ENCODE measurements at places on chromosomes 1 and 21.
A peak's percentile ranks its signal among the peaks of the same experiment; 100 is the strongest.

DNA sequence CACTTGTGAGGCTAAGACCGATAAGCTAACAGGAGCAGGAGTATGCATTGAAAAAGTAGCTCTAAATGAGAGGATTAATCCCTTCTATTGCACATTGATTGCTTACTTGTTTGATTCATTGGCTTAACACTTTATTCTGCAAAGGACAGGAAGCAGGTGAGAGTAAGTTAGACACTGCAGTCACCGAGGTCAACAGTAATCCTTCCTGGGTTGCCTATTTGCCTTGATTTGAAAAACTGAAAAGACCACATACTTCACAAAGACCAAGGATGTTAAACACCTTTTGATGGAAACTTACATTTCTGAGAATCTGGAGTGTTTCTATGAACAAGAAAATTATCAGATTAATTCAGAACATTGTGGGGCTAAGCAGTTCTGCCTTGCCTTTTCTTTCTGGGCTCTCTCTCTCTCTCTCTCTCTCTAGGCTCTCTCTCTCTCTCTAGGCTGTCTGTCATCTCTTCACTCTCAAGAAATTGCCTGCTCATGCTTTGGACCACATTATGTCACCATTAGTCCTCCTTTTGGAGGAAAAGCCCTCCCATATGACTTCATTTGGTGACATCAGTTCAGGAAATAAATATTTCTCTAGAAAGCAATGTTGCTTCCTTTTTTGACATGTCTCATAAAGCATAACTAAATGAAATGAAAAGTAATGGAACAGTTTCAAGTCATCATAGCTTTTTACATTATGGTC lies 103.8 kb downstream of the TNFSF18 start:
- peak; percentile 71 for DNase-seq

DNA sequence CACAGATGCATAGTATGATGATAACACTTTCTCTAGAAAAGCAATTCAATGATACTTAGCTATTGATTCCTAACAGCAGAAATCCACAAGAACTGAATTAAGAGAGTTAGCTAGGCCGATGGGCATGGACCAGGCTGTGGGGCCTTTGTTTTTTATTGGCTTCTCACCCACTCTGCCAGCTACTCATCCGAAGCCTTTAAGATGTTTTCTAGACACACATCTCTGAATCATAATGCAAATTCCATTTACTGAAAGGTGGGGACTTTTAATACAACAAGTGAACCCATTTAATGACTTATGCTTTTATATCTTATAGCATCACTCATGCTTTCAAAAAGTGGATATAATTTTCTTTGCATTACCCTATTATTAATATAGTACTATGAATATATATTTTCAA lies 170.2 kb downstream of the RUNX1 start:
- no peak for DNase-seq

GRCh38 chr1:212667223-212668139 lies 32.2 kb downstream of the BATF3 start:
- peak; percentile 96 for DNase-seq

DNA sequence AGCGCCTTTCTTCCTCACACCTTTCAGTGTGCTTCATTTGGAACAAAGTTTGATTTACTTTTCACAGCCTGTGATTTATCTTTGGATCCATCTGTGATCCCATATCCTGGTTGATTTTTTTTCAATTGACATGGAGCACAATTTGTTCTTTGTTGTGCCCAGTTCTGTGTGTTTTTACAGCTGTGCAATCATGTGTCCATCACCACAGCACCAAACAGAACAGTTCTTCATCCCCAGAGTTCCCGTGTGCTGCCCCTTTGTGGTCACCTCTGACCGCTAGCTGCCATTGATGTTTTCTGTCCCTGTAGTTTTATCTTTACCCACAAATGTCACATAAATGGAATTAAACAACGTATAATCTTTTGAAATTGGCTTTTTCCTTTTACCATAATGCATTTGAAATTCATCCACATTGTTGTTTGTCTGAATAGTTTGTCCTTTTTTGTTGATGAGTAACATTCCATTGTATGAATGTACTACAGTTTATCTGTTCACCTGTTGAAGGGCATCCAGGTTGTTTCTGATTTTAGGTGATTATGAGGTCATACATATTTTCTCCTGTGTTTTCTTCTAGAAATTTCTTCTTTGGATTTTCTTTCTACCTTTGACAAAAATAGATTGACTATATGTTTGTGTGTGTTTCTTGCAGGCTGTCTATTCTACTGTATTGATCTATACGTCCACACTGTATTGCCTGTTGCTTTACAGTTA lies 17.4 kb downstream of the MIGA1 start:
- no peak for DNase-seq

GRCh38 chr1:206649261-206649921 lies 14.1 kb downstream of the DYRK3 start:
- DNase-seq, result no peak

GRCh38 chr1:29675481-29676263 lies 439.4 kb downstream of the PTPRU start:
- DNase-seq, result no peak

- no peak for DNase-seq
Observed at GRCh38 chr1:31426249-31426922, 13.4 kb downstream of the SERINC2 start.

- no peak for DNase-seq
Observed at GRCh38 chr21:19402870-19403269, 999.3 kb upstream of the TMPRSS15 start.

DNA sequence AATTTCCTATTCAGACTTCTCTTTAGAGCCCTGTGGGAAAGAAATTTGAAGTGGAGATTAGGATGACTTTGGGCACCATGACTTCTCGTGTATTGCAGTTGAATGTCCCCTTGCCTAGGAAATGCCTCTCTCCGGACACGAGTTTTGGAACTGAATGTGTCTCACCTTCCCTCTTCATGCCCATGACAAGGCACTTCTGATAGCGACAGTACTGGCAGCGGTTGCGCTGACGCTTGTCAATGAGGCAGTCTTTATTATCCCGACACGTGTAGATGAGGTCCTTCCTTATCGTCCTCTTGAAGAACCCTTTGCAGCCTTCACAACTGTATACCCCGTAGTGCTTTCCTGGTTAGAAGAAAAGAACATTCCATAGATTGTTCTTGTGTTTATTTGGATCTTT lies 28.1 kb downstream of the RXRG start:
- no peak for DNase-seq

DNA sequence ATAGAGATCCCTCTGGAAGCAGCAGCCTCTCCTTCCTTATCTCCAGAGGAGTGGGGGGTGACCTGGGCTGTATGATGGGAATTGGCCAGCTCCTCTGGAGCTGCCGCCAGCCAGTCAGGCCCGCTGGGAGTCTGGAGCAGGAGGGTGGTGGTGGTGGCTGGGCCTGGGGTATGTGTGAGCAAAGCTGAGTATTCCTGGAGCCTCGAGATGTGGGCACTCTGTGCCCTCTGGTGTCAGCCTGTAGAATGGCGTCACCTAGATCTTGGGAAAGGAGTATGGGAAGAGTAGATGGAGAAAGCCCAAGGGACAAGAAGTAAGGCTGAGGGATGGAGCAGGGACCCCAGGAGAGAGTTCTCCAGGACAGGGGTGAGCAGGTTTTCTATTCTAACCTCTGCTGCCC lies 16.0 kb downstream of the VANGL2 start:
- peak; percentile 68 for DNase-seq

DNA sequence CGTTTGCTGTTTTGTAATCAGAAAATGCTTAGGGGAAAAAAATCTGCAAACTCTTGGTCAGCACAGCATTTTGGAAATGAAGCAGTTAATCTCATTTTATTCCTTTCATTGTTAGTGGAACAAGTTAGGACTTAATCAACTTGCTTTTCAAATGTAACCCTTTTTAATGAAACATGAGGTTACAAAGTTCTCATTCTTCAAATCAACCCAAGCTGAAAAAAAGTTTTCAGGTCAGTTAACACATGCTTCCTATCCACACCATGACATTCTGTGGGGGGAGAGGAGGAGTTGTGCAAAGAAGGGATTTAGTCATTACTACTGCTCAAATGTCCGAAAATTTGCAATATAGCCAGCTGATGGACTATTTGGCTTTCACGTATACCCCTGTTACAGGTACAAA lies 283.2 kb upstream of the LYPLAL1 start:
- no peak for DNase-seq

DNA sequence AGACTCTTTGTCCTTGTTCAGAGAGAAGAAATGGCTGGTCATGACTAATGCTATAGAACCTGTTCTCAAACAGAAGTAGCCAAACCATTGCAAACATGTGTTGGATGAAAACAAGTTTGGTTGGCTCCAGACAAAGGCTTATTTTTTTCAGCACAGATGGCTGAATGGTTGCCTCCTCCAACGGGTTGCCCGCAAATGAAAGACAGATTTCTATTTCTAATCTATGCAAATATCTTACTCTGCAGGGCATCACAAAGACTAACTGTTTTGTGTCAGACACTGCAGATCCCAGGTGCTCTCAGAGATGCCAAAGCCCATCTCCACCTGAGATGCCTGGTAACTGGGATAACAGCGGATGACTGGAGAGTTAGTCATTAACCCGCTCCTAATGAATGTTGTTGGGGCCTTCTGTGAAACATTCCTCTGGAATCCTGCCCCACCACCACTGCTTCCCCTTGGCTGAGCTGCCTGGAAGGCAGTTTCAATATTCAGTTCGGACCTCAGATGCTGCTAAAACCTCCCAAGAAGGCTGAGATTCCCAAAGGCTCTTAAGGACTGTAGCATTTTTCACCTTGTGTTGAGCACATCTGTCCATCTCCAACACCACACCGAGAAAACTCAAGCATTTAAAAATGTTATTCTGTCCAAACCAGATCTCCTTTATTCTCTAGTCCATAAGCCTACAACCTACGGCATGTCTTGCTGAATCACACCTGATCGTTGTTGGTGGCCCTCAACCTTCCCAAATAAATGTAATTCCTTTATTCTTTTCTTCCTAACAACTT lies 104.4 kb downstream of the PTPN14 start:
- peak; percentile 96 for DNase-seq

GRCh38 chr1:206049919-206050600 lies 2.9 kb upstream of the RHEX start:
- DNase-seq, result no peak

DNA sequence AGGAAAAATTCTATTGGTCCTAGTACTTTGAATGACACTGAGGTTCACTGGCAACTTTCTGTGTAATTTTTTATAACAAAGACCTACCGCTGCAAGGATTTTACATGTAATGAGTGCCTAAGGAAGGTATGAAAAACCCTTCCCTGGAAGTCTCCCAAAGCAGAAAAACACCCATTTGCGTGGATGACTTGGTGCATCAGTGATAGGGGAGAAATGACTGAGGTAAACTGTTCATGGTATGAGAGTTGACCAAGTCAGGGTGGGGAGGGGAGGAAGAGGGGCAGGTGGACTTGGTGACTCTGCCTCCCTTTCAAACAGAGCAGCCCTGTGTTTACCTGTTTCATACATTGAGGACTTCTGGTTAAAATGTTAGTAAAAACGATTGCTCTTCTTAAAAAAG lies 78.8 kb upstream of the IPO9 start:
- DNase-seq, result no peak

DNA sequence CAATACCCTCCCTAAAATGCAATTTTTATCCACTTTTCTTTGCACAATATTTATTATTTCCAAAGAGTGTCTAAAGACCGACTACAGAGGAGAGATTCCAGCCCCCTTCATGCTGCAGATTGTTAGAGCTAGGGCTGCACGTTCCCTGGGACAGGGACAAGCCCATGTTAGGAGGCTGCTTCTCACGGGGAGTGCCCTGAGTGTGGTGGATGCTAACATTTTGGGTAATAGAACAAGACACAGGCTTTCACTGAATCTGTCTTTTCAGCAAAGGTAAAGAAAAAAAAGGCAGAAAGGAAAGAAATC lies 125.4 kb downstream of the RIPK4 start:
- DNase-seq, result no peak

DNA sequence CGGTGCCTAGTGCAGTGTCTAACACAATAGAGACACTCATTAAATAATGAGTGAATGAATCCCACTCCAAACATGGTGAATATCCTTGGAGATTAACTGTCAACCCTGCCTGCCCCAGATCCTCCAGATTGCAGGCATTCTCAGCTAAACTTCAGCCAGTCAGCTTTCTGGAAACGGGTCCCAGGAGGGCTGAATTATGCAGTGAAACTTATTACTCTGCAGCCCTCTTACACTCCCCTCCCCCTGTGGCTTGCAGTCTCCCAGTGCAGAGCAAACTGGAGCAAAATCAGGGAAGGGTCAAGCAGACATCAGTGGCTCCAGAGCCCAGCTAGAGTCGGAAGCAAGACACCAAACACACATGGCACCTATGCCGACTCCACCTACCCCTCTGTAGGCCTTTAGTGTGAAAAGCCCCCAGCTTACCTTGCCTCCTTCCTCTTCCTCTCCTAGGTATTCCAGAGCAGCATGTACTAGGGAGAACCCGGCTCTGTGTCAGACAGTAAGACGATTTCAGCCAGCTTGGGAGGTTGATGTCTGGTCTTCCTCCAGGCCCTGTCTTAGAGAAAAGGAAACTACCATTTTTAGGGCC lies 6.5 kb upstream of the RGS16 start:
- peak; percentile 84 for DNase-seq

DNA sequence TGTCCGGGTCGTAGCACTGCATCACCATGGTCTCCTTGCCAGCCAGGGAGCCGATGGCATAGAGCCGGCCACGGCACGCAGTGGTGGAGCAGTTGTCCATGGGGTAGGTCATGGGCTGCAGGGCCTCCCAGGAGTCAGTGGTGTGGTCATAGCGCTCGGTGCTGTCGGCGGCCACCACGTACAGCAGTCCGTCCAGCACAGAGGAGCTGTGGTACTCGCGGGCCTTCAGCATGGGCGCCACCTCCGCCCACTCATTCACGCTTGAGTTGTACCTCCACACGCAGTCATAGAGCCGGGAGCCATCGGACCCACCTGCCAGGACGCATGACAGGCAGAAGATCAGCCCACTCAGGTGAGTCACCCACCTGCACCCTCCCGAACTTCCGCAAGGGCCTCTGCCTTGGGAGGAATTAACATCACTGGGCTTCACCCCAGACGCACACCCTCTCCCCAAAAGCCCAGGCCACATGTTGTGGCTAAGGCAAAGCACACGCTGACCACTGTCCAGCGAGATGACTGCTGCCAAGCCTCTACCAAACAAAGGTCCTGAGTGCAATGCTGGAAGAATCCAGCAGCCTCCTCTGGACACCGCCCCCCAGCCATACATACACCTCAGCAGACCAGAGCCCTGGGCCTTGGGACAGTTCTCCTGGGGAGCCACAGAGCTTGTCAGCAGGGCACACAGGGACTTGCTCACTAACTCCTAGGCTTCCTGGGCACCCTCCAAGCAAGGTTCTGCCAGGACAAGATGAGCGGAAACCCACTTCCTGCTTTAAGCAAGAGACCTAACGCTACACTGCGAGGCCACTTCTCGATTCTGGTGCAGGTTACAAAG lies 3.3 kb downstream of the KLHL21 start:
- DNase-seq, result no peak

GRCh38 chr1:15748264-15748663 lies 6.0 kb downstream of the TMEM82 start:
- no peak for DNase-seq

GRCh38 chr1:63828322-63829044 lies 54.7 kb downstream of the ROR1 start:
- no peak for DNase-seq

All from fibroblast of skin of scalp (primary cell).